ENCODE measurements at places on chromosomes 11 and 22.

DNA sequence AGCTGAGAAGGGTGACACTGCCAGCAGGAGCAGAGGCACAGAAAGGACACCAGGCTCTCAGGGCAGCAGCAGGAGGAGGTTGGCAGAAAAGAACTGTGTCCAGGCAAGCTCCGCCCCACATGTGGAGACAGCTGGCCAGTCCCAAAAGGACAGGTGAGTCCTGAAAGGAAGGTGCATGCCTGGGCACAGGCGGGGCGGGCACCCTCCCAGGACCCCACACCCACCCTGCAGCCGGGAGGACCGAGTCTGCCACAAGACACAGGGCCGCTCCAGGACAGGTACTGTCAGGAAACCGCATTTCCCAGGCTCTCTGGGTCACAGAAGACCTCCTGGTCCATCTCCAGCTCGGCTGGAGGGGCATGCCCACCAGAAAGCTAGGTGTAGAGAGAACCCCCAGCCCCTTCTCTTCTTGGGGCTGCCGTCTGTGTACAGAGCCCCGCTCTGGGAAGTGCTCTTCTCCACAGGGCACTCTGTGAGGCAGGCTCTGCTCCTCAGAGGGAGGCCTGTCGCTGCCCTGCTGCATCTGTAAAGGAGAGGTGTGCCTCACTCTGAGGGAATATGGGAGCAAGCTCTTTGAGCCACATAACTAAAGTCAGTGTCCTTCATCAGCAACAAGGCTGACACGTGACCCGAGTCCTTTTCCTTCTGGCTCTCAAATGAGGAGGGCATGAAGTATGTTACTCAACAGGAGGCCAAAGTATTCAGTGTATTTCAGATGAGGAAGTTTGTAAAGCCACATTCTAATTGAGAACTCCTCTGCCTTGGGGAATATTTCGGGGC is 50.5 kb downstream of the CLTCL1 start:
- no peaks in the 10 kb centered on the region for H3K27me3 ChIP-seq
- H3K4me1 ChIP-seq = no peaks in the 10 kb centered on the region
- DNase-seq = no peak
- H3K36me3 ChIP-seq = no peaks in the 10 kb centered on the region
- H3K4me3 ChIP-seq = no peak overlapping the region

- peaks cover 3% of the 10 kb centered on the region for H3K27me3 ChIP-seq
- H3K4me3 ChIP-seq = no peak overlapping the region
- H3K4me1 ChIP-seq = peaks cover 33% of the 10 kb centered on the region
Observed at GRCh38 chr11:46551261-46551660, 42.6 kb downstream of the AMBRA1 start.

DNA sequence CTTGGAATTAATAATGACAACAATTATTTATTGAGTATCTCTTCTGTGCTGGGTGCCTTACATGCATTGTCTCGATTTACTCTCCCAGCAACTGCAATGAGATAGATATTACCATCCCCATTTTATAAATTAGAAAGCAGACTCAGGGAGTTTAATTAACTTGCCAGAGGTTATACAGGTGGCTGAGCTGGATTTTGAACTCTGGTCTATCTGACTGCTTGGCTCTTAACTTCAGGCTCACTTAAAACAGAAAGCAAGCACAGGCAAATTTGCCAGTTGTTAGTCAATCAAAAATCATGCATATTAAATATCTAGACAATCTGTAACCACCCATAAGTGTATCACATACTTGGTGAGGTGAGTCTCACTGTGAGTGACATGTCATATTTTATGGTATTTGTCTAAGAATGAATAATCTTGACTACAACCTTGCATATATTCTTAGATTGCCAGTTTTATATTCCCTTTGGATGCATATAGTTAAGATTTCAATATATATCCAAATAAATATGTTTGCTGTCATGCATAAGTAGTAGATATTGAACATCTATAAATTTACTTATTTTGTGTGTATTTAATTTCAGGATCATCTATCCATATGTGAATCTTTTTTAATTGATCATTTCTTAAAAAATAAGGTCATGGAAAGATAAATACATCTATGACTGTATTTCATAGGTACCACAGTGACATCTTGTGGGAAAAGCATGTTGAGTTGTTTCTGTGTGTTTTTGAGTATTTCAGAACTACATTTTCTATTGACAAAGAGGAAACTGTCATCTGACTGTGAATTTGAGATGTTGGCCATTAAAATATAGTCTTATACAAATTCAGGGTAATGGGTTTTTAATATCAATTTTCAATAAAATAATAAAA is 112.0 kb upstream of the ARHGAP42 start:
- no peaks in the 10 kb centered on the region for H3K36me3 ChIP-seq
- H3K27ac ChIP-seq = no peak overlapping the region
- DNase-seq = peak; percentile 25
- H3K27me3 ChIP-seq = peaks cover 9% of the 10 kb centered on the region
- H3K4me3 ChIP-seq = no peak overlapping the region

GRCh38 chr11:46162700-46163099 is 41.4 kb upstream of the PHF21A start:
- no peaks in the 10 kb centered on the region for H3K4me1 ChIP-seq
- H3K36me3 ChIP-seq = no peaks in the 10 kb centered on the region
- H3K27me3 ChIP-seq = peaks cover 48% of the 10 kb centered on the region
- no peak for DNase-seq
- no peak overlapping the region for H3K27ac ChIP-seq

GRCh38 chr11:10450462-10451425 is 4.3 kb upstream of the AMPD3 start:
- H3K4me1 ChIP-seq = peaks cover 50% of the 10 kb centered on the region
- H3K27me3 ChIP-seq = peaks cover 6% of the 10 kb centered on the region
- H3K27ac ChIP-seq = peak overlapping the region; percentile 30
- no peak for DNase-seq

DNA sequence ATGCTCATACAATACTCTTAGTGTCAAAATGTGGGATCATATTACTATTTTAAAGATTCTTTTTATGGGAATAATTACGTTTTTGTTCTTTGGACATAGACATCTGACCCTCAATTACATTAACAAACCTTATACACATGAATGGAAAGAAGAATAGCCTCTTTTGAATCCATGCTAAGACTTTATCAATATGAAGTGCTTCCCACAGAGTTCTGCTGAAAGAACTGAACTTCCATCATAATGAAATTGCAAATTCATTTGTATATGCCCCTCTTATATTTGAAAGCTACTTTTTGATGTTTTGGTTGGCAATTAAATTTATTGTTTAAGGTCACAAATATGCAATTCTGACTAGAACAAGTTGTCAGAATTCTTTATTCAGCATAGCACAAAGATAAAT is 254.9 kb downstream of the TMEM135 start:
- no peaks in the 10 kb centered on the region for H3K27me3 ChIP-seq
- H3K27ac ChIP-seq = no peak overlapping the region
- no peaks in the 10 kb centered on the region for H3K36me3 ChIP-seq
- H3K4me3 ChIP-seq = no peak overlapping the region
- DNase-seq = no peak

DNA sequence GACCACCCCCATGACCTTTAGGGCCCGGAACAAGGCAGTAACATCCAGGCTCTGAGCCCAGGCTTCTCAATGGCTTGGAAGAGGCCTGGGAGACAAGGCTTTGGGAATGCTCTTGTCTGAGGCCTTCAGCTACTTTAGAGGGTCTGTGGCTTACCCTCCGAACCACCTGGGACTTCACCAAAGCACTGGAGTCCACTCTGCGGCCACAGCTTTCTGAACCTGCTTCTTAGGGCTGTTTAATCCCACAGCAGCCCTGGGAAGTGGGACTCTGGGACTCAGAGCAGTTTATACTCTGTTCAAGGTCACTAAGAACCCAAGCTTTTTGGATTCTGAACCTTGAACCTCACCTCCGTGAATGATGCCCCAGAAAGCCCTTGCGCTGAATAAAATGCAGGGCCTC is 30.7 kb upstream of the ALX4 start:
- peaks cover 65% of the 10 kb centered on the region for H3K27me3 ChIP-seq
- no peaks in the 10 kb centered on the region for H3K36me3 ChIP-seq
- DNase-seq = no peak
- H3K4me1 ChIP-seq = no peaks in the 10 kb centered on the region

DNA sequence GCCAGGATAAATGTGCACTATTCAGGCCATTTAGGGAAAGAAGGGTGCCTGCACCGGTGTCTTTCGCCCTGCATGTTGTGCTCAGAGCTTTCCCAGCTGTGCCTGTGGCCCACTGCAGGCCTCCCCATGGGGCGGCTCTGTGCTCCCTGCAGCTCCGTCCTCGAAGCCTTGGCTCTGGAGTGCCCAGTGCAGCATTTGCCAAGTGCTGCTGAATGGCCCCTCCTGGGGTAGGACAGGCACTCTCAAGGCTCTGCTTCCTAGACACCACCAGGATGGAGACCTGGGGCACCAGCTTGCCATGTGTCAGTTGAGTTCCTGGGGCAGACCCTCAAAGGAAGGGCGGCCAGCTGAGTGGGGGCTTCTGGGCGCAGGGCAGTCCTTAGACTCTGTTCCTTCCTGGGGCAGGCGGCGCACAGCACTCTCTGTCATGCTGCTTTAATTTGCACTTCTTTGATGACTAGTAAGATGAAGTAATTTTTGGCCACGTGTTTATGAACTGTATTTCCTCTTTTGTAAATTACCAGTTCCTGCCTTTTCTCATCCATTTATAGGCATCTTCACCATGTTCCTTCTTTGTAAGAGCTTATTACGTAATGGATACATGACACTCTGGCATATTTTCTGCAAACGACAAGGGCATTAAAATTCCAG is 32.1 kb upstream of the GNB1L start:
- peak overlapping the region; percentile 76 for H3K27ac ChIP-seq
- no peak overlapping the region for H3K4me3 ChIP-seq
- no peaks in the 10 kb centered on the region for H3K27me3 ChIP-seq
- DNase-seq = peak; percentile 63
- H3K4me1 ChIP-seq = peaks cover 51% of the 10 kb centered on the region

GRCh38 chr11:126426820-126427749 is 71.6 kb downstream of the ST3GAL4 start:
- peaks cover 11% of the 10 kb centered on the region for H3K27me3 ChIP-seq
- no peak overlapping the region for H3K4me3 ChIP-seq
- H3K4me1 ChIP-seq = peaks cover 17% of the 10 kb centered on the region
- no peak overlapping the region for H3K27ac ChIP-seq

DNA sequence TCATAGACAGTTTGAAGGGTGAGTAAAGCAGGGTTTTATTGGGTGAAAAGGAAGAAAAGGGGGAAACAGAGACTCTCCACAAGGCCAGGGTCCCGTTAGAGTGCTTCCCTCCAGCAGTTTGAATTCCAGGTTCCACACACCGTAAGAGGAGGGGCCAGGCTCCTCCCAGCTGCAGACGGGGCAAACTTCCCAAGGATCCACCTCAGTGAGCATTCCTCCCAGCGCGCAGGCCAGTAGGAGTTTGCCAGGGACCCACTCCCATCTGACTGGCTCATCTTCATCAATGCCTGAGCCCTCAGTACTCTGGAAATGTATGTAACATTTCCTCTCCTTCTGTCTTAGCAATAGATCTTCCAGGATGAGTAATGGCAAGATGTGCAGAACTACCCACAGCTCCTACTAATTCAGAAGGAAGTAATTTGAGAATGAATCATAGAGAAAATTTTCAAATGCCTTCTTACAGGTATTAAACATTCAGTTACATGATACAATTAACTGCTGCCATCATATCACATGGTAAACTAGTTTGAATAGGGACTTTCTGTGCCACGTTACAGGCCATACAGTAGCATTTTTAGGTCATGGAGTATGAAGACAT is 34.0 kb upstream of the TRPC6 start:
- no peak overlapping the region for H3K27ac ChIP-seq
- no peaks in the 10 kb centered on the region for H3K36me3 ChIP-seq
- H3K4me1 ChIP-seq = no peaks in the 10 kb centered on the region
- H3K4me3 ChIP-seq = no peak overlapping the region
- no peaks in the 10 kb centered on the region for H3K27me3 ChIP-seq
- DNase-seq = no peak

GRCh38 chr11:79488286-79488685 is 47.5 kb upstream of the TENM4 start:
- H3K4me1 ChIP-seq = peaks cover 17% of the 10 kb centered on the region
- H3K36me3 ChIP-seq = no peaks in the 10 kb centered on the region
- H3K27ac ChIP-seq = no peak overlapping the region
- DNase-seq = no peak
- H3K4me3 ChIP-seq = no peak overlapping the region
- peaks cover 39% of the 10 kb centered on the region for H3K27me3 ChIP-seq

GRCh38 chr22:31105282-31105929 is 2.0 kb downstream of the SELENOM start:
- peaks cover 54% of the 10 kb centered on the region for H3K4me1 ChIP-seq
- DNase-seq = no peak
- peak overlapping the region; percentile 98 for H3K27ac ChIP-seq

DNA sequence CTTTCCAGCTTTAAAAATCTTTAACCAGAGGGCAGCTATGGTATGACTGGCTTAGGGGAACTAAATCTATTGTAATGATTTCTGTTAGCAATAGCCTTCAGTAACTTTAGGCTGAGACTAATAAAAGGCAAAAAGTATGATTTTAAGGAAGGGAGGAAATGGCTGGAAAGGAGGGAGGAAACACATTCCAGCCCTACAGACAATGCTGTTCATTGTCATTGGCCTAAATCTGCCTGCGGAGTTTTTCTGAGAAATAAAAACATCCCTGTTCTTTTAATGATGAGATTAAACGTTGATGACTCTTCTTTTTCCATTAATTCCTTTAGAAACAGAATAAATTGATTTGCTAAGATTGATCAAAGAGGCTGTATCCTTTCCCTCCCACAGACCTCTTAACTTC is 99.6 kb upstream of the GRAMD1B start:
- no peaks in the 10 kb centered on the region for H3K4me1 ChIP-seq
- no peaks in the 10 kb centered on the region for H3K36me3 ChIP-seq
- no peak for DNase-seq
- peaks cover 3% of the 10 kb centered on the region for H3K27me3 ChIP-seq

DNA sequence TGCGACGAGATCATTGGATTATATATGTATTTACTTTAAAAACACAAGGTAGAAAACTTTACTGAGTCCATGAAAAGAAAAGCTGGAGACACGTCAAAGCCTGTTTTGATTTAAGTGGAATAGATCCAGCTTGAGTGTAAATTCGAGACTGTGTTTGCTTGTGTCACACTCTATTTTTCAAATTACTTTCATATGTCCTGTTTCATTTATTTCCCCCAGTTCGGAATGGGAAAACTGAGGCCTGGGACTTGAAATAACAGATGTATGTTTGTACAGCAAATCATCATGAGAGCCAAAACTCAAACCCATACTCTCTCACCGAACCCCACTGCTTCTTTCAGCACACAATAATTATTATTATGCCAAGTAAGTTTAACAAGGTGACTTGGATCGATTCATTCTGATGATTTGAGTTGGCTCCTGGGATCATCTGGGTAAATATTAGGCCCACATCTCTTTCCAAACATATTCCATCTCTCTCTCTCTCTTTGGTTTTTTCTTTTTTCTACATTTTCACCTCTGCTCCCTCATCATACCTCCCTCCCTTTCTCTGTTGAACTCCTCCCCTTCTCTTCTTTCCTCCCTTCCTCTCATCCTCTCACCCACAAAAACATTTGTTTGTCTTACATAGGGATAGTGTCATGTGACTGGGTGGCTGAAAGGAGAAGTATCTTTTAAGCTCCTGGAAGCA is 21.2 kb downstream of the FZD4 start:
- H3K27me3 ChIP-seq = peaks cover 5% of the 10 kb centered on the region
- H3K36me3 ChIP-seq = no peaks in the 10 kb centered on the region
- no peak overlapping the region for H3K4me3 ChIP-seq
- H3K27ac ChIP-seq = peak overlapping the region; percentile 55
- no peak for DNase-seq

- peaks cover 25% of the 10 kb centered on the region for H3K4me1 ChIP-seq
- H3K27ac ChIP-seq = peak overlapping the region; percentile 15
- no peak for DNase-seq
- H3K4me3 ChIP-seq = no peak overlapping the region
- peaks cover 11% of the 10 kb centered on the region for H3K36me3 ChIP-seq
- peaks cover 5% of the 10 kb centered on the region for H3K27me3 ChIP-seq
Observed at GRCh38 chr11:62614275-62614674, 1.2 kb downstream of the ROM1 start.

- H3K36me3 ChIP-seq = peaks cover 18% of the 10 kb centered on the region
- no peak overlapping the region for H3K4me3 ChIP-seq
- H3K27ac ChIP-seq = peak overlapping the region; percentile 6
Observed at GRCh38 chr11:72755713-72756285, 3.6 kb upstream of the ARAP1 start.
